NCI-H748 treated with DMSO at 0.1 percent for 48 hours (cell line): ENCODE measurements at places on chromosomes 11 and 22.

- DNase-seq = no peak
These were observed 74.8 kb downstream of the ARHGAP42 start for GRCh38 chr11:100761841-100762240.

GRCh38 chr11:119640541-119640940 lies 88.5 kb downstream of the NECTIN1 start:
- no peak for DNase-seq

DNA sequence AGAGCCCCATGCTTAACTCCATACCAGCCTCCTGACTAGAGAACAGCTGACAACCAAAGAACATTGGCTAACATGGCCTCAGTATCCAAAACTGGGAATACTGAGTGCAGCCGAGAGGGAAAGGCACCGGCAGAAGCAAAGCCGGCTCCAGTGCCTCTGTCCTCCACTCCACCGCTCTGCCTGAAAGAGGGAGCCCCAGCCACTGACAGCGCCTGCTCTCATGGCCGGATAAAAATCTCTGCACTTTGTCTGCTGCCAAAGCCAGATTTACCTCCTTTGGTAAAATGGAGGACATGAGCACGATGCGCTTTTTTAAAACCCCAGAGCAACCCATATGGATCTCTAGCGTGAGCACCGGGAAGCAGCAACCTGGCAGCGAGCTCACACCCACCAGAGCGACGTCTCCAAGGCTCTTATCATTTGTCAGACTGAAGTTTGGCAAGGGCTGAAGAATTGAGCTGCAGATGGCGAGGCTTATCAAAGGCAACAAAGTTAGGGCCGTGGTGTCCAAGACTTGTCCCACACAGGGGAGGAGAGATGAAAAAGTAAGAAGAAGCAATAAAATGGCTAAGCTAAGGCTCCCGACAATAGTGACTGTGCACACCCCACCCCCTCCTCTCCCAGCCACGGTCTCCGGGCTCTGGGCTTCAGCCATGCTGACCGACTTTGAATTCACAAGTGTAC lies 71.4 kb downstream of the EFCAB6 start:
- no peak for DNase-seq

DNA sequence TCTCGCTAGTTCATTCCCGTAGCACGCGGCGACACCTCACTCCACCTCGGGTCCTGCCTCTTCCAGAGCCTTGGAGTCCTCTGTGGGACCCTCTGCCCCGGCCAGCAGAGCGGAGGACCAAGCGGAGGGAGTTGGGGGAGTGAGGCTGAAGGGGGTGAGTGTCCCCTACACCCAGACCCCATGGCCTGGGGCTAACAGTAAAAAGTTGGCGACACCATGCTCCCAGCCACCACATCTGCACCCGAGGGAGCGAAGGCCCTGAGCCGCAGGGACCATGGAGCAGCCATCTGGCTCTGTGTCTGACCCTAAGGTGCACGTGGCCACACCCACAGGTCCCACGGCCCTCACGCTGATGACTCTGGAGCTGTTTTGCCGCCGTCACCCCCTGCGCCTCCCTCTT lies 293.8 kb downstream of the BRD1 start:
- DNase-seq = no peak

DNA sequence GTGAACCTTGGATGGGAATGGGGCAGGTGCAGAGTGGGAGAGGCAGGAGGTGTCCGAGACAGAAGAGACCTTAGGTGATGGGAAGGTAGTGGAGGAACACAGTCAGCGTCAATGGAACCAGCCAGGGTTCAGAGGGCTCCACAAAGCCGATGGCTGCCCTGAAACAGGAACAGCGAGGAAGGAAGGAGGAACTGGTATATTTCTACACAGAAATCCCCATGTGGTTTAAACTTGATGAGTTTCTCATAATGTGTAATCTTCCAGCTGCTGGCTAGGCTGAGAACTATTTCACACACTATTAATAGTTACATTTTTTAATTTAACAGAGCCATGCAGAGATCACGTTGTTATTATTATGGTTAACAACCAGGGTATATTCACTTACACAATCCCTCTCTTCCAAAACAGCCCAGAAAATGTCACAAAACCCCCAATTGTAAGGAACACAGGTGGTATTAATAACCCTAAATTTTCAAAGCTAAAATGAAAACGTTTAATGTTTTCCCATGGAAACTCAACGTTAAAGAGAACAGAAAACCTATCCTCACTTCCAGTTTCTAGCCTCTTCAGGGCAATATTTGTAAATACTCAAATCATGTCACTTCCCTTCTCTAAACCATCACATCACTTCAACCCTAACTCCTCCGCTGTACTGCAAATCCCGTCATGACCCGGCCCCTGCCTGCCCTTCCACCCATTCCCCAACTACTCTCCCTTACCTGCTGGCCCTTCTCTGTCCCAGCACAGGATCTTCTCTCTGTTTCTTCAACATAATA lies 74.5 kb upstream of the ARFGAP3 start:
- no peak for DNase-seq

GRCh38 chr11:32107647-32108046 lies 16.8 kb downstream of the RCN1 start:
- no peak for DNase-seq
